Central memory CD4-positive, alpha-beta T cell (primary cell): ENCODE measurements at places on chromosomes 5 and 9.

- DNase-seq = no peak
Observed at GRCh38 chr9:116300360-116300870, 146.8 kb downstream of the PAPPA start.

DNA sequence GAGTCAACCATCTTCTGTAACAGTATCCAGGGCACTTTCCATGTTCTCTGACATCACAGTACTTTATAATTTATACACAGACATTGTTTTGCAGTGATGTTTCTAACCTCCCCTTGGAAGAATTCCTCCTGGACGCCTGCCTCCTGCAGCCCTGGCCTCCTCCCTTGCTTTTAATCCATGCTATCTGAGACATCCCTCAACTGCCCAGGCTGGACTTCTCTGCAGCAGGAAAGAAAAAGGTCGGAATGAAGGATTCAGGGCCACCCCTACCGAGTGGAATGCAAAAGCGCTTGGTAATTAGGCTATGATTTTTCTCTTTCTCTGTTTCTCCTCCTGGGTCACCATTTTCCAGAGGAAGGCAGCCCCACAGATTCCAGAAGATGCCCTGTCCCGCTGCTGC is 47.0 kb upstream of the SHC3 start:
- DNase-seq = no peak

DNA sequence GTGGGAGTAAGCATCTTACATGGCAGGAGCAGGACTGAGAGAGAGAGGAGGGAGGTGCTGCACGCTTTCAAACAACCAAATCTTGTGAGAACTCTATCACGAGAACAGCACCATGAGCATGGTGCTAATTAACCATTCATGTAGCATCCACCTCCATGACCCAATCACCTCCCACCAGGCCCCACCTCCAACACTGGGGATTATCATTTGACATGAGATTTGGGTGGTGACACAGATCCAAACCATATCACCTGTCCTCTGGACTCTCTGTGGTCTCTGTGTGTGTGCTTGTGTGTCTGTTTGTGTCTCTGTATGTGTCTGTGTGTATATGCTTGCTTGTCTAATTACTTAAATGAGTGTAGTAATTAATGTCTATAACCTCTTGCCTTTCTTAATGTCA is 31.1 kb downstream of the SEC61B start:
- DNase-seq = no peak

DNA sequence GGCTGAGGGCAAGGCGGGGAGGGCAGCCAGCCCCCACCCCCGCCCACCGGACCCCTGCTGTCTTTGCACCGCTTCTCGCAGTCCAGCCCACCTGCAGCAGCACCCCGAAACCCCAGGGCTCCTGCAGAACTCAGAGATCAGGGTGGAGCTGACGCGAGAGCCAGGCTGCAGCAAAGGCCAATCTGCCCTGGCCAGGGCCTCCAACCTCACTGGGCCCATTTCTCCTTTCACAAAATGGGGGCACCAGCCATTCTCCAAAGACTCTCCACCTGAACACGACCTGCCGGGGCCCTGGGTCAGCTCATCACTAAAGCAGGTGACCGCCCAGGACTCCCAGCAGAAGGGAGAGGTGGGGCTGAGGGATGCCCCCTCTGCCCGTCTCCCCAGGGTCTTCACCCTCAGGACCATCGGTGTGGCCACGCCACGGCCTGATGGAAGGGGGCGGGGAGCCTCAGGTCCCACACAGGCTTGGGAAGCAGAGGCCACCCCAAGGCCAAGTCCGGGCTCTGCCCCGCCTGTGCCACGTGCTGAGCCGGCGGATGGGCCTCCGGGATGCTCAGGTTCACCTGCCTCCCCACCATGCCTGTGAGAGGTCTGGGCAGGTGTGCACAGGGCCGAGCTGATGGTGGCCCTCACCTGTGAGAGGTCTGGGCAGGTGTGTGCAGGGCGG is 13.1 kb downstream of the NACC2 start:
- DNase-seq = no peak

GRCh38 chr5:179199246-179199645 is 139.1 kb downstream of the ZNF354C start:
- DNase-seq = no peak

GRCh38 chr9:26565118-26565517 is 327.5 kb downstream of the CAAP1 start:
- no peak for DNase-seq

DNA sequence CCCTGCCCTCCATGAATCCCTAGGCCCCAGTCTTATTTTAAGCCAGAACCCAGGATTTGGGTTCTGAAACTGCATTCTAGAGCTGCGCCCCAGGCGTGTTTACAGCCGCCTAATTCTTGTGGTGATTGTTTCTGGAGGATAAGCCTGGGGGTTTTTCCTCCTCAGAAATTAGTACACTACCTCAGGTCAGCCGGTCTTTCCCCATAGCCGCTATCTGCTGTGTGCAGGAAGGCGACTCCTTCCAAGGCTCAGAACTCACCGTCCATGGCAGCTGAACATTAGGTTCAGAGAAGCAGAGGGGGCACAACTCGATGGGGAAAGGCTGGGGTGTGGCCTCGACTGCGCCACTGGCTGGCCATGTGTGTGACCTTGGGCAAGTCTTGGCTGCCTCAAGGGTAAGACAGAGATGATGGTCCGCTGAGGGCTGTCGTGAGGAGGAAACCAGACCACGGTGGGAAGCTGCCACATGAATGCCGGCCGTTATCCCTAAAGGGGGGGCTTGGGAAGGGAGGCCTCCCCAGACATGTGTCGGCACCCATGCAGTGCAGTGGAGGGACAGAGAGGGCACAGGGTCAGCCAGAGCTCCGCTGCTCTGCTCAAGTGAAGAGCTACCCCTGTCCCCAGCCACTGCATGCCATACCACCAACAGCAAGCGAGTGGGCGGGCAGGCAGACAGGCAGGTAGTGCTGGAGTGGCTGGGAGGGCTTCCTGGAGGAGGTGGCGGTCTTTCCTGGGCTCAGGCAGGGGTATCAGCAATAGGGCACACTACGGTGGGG is 28.9 kb downstream of the SHB start:
- DNase-seq = no peak

GRCh38 chr9:19583890-19584289 is 175.1 kb downstream of the ACER2 start:
- no peak for DNase-seq

GRCh38 chr5:154472871-154473580 is 5.0 kb downstream of the HAND1 start:
- no peak for DNase-seq

- DNase-seq = no peak
Observed at GRCh38 chr5:6484446-6484845, 35.8 kb downstream of the UBE2QL1 start.

DNA sequence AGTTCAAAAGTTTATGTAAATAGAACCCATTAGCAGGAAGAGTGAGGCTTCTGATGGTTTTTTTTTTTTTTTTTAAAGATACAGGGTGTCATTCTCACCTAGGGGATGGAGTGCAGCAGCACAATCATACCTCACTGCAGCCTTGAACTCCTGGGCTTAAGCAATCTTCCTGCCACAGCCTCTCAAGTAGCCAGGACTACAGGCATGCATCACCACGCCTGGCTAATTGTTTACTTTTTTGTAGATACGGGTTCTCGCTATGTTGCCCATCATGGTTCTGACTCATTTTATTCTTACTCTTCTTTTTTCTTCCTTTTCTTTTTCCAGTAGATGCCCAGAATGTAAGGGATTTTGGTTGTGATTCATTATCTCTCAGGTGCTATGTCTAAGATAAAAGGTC is 201.1 kb downstream of the NNT start:
- no peak for DNase-seq

- no peak for DNase-seq
Observed at GRCh38 chr5:165757791-165758190, 2252.4 kb downstream of the MAT2B start.

DNA sequence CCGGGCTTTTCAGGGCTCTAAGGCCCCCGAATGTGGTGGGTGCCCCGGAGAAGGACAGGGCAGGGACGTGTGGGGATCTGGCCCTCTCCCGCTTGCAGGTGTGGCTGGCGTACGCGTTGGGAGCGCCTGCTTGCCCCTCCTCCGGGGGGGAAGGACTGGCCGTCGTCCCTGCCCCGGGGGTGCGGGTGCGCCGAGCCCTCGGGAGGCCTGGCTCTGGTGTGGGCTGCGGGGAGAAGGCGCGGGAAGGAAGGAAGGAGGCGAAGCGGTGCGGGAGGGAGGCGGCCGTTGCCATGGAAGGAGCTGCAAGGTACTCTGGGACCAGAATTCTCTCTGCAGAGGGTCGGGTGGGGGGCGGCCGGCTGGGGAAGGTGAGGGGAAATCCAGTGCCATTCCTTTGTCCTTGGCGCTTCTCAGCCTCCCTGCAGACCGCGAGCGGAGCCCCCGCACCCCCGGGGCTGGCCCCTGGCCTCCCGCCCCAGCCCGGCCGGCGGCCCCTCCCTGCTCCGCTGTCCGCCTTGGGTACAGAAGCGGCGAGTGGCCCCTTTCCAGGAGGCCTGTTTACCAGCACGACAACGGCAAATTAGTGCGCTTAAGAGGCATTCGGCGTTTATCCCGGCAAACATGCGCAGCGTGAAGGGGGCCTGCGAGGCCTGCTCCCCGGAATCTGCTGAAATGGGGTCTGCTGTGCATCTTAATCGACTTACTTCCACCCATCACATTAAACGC is 67.1 kb upstream of the UNC5A start:
- no peak for DNase-seq

DNA sequence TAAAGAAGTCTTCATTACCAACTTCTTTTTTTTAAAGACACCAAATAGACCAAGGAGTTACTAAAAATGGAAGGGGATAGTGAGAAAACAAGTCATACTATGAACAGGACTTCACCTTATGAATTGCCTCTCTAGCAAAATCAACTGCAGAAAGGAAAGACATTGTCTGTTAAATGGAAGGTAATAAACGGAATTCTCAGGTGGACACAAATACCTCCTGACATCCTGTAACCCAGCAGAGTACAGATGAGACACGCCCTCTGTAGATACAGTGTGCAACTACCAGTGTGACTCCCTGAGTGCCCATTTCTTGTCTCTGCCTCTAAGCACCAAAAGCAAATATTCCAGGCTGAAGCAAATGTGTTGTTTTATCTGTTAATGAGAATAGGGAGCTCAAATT is 12.2 kb upstream of the PLPP1 start:
- no peak for DNase-seq

DNA sequence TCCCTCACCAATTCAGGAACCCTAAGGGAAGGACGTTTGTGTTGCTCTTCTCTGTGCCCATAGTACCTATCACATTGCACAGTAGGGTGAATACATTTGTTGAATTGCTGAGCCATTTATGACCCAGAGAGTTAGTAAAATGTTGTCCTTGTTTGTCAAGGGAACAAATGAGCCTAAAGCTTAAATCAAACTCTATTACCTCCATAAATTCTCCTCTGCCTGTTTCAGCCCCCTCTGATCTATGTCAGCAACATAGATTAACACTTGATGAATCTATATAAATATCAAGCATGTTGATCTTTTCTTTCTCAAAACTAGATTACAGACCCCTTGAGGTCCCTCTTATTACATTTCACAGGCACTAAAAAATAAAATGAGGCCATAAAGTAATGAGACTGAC is 7.1 kb downstream of the SLC1A1 start:
- DNase-seq = no peak

DNA sequence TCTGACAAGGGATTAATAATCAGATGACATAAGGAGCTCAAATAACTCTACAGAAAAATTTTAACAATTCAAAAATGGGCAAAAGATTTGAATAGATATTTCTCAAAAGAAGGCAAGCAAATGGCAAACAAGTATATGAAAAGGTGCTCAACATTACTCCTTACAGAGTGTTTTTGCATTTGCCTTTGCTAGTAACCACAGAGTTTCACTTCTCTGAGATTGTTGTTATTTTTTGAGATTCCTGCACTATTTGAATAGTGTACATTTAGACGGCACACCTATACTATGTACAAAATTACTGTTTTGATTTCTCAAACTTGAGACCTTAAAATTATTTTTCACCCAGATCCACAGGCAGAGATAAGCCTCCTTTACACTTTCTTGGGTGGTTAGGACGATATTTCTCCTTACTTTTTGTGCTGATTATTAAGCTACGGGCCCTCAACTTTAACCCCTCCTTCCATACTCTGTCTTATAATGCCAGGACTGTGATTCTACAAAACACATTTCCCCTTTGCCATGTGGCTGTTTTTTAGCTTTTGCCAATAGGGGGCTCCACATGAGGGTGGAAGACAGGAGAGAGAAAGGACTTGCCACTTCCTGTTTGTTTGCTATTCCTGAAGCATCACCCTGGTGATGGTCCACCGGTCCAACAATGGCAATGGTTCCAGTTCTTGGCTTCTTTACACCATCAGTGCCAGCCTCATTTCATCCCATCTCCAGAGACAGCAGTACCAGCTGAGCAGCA is 65.0 kb upstream of the DAP start:
- DNase-seq = no peak
